ENCODE measurements at places on chromosomes 2 and 18.

GRCh38 chr2:127536707-127537541 is 1.4 kb downstream of the MYO7B start:
- no peak for DNase-seq

DNA sequence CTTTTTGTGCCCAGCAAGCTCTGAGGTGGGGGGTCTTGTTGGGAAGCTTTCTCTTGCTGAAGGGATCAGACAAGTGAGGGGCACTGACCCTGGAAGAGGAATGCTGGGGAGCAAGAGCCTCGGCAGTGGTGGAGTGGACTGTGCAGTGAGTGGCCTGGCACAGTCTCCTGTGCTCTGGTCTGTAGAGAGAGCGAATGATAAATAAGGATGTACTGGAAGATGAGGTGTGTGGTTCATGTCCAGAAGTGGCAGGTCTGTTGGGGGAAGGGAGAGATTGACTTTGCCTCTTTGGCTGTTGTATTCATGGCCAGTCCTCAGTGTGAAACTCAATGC is 5.3 kb upstream of the SLC20A1 start:
- no peak for DNase-seq

DNA sequence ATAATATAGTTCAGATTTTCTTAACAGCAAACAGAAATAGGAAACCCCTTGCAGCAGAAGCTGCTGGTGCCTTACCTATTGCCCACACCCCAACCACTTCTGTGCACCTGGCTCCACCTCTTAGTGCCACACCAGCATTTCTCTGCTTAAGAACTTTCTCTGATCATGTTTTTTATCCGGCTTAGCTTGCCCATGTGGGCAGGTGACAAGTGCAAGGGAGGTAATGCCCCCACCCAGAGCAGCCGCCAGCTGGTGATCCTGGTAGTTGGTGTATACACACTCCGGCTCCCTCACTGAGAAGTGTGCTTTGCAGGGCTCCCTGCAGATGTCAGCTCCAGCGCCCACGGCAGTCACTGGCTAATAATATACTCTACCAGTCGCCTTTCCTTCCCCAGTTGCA is 126.3 kb downstream of the ALPK2 start:
- no peak for DNase-seq

DNA sequence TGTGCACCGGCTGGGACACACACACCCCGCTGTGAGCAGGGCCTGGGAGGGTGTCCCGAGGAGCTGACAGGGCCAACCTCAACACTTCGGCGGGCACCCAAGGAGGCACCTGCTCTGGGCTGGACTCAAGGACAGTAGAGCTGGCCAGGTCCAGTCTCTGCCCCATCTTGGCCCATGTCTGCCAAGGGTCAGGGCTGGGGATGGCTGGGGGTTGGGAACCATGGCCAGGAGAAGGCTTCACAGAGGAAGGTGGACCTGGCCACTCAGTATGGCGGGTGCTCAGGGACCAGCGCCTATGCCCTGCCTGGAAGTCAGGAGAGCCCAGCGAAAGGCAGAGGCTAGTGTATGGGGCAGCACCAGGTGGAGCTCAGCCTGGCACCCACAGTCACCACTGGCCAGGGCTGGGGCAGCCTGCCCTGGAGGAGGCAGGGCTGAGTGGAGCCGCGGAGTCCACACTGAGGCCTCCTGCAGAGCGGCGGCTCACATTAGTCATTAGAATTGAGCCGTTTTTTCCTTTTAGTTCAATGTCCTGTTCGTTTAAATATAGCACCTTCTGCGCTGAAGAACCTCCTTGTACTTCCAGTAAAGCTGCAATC is 4.2 kb downstream of the ERFE start:
- no peak for DNase-seq

GRCh38 chr2:141075753-141076152 is 1055.1 kb downstream of the LRP1B start:
- DNase-seq, result no peak

GRCh38 chr18:76958692-76959341 is 136.5 kb downstream of the ZNF236 start:
- DNase-seq, result no peak

- no peak for DNase-seq
Observed at GRCh38 chr2:111117598-111118480, 2.9 kb upstream of the BCL2L11 start.

GRCh38 chr2:74564222-74564621 is 9.7 kb downstream of the DOK1 start:
- DNase-seq, result no peak

GRCh38 chr2:67055387-67056304 is 341.5 kb upstream of the ETAA1 start:
- DNase-seq, result no peak

DNA sequence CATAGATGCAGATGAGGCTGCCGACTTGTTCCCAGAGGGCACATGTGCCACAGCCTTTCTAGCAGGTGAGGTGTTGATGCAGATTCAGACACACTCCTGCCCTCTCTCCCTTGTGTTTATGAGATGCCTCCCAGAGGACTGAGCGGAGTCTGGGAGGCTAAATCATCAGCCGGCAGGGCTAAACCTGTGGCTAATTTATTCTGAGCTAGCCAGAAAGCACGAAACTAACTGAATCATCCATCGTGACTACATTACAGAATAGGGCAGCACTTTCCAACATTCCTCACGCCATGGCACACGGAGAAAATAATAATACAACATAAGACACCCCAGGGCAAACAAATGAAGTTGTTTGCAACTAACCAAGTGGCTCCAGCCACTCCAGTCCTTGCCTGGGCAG is 101.7 kb upstream of the FZD7 start:
- no peak for DNase-seq

DNA sequence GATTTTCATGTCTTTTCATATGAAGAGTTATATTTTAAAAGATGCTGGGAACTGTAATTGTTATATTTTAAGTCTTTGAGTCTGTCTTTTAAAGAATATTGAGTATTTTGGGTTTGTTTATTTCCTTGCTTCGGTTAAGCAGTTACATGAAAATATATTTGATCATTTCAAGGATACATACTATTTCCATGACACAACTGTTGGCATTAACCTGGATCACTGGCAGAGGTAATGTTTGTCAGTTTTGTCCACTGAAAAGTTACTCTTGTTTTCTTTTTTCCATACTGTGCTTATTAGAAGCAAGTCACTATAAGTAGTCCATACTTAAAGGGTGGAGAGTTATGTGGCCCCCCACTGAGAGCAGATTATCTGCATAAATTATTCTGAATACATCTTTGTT is 1142.0 kb upstream of the TMEFF2 start:
- DNase-seq, result no peak

DNA sequence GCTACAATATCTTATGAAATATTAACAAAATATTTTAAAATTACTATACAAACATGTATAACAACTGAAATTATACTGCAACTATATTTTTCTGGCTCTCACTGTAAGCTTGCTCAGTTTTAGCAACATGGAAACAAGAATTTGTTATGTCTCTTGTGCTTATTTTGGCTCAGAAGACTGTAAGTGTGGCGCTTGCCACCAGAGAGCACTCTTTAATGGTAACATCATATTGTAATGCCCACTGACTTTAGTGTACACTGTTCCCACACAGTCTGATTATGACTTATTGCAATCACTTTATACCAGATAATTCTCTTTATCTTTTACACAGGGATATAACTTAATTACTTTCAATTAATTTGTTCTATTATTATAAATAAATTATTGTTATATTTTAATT is 1500.6 kb upstream of the TMEFF2 start:
- no peak for DNase-seq

DNA sequence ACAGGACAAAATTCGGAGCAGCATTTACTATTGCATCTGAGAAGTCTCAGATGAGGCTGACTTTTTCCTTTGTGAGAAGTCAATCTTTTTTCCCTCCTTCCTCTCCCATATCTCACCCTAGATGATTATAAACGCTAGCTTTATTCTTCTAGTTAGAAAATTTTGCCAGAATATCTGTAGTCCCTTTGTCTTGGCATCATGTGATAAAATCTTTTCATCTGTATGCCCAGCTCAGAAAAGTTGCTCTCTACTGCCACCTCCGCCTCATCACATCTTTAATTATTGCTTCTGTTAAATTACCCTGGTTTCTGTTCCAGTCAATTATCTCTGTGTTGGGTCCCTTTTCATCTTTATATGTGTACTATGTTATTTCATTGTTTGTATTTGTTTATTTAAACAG is 210.8 kb upstream of the SLC35G4 start:
- no peak for DNase-seq

DNA sequence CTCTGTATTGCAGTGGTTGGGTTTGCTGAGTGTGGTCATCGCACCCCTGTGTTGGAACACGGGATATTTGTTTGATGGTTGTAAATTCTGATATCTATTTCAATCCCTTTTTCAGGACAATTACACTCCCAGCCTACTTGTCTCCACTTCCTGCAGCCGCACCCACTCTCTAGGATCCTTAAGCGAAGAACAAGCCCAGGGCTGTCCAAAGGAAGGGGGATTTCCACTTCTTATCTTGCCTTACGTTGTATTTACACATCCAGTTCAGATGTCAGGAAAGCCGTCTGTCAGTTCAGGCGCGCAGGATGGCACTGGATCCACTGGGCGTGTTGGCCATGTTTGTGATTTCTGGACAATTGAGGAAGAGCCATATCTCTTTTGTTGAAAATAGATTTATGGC is 834.5 kb upstream of the SALL3 start:
- no peak for DNase-seq

Measured in substantia nigra (tissue), 51 donors.